Effector memory CD4-positive, alpha-beta T cell (primary cell): ENCODE measurements at places on chromosomes 2 and 18.

DNA sequence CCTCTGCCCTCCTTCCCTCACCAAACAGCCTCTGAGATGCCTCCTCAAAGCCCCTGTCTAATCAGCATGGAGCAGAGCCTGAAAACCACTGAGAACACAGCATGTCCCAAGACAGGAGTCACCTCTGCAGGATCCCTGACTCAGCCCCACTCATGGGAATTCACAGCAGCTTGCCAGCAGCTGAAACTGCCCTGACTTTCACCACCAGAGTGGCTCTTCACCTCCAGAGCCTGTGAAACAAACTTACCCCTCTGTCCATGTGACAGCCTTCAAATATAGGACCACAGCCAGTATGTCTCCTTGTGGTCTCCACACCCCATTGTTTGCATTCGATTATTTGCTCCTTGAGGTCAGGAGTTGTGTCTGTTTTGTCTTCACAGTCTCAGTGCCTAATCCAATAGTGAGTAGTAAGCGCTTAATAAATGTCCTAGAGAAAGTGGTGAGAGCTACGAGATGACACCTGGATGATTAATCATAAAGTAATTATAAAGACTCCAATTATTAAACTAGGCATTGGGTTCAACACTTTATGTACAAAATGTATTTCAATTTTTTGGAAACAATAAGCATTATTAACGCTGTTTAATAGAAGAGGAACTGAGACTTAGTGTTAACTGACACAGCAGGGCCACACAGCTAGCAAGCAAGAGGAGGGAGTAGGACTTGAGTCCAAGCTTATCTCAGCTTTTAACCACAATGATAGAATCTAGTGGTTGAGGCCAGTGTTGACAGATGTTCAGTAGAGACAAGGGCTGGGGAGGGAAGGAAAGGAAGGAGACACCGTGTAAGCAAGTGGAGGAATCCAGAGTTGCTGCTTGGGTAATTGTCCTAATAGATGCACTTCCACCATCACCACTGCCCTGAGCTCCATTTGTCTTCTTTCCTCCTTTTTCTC is 358.7 kb upstream of the TNP1 start:
- DNase-seq = no peak

DNA sequence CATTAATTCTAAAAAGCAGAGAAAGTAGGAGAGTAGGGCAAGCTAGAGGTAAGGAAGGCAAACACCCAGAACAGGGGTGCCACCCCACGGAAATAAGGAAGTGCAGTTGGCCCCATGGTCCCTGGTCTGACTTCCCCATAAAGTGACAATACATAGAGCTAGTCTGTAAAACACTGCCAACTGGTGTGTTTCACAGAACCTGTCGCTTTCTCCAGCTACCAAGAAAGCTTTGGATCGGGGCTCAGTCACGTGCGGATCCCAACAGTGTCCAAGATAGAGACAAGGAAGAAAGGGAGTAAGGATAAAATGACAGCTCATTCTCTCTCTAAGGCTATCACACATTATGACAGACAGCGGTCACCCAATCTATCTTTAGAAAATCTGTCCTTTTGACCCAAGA is 36.4 kb downstream of the TBC1D8 start:
- no peak for DNase-seq

- no peak for DNase-seq
These were observed at the start of gene B3GNT7 for GRCh38 chr2:231395188-231396057. Gene B3GNT7, plus strand, starts transcription at chr2:231395710. Its CDS starts 94 bp downstream, at chr2:231395804.

DNA sequence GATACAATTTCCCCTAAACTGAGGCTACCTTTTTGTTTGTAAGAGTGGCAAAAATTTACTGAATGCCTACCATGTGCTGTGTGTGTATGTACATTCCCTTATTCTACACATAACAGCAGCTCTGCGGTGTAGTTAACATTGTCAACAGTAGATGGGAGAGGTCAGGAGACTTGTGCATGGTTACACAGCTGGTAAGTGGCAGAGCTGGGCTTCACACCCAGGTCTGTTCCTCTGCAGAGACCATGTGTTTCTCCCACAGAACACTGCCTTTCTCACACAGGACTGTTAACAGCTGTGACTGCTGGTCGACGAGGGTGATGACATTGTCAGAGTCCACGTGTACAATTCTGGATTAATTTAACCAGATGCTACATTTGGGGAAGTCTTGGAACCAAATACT is 49.1 kb downstream of the EML6 start:
- no peak for DNase-seq

DNA sequence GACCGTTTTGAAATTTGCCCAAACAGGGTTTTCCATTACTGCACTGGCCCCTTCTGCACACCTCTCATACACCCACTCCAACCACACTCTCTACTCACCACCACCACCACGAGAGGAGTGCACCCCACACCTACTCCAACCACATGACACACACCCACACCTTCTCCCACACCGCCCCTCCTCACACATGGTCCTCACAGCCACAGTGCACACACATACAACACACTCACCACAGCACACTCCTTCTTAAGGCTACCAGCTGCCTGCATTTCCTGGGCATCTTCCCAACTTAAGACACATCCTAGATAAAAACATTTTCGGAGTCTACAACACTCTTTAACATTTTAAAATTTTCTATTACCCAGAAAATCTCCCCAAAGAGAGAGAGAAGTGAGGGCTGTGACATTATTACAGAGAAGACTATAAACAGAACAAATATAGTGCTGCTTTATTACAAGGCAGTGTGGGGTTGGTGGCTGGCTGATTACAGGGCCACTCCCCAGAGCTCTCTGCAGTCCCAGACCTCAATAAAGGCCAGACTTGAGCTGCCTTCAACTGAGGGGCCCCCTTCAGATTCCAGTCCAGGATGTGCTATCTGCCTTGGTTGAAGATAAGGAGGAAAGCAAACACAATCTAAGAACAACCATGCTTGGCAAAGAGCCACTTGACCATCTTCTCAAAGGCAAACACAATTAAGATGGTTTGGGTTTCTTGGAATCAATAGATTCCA is 36.1 kb downstream of the NHEJ1 start:
- DNase-seq = no peak

- DNase-seq = no peak
These were observed 405.8 kb upstream of the SLC39A10 start for GRCh38 chr2:195251214-195251613.

- DNase-seq = no peak
These were observed 39.9 kb downstream of the TANK start for GRCh38 chr2:161199912-161200701.

GRCh38 chr2:50751311-50752031 is 280.5 kb downstream of the NRXN1 start:
- DNase-seq = no peak

- no peak for DNase-seq
These were observed 106.5 kb downstream of the SMC6 start for GRCh38 chr2:17646838-17647701.

GRCh38 chr2:239580199-239580527 is 179.3 kb upstream of the HDAC4 start:
- no peak for DNase-seq

- DNase-seq = no peak
These were observed 1.3 kb downstream of the MAPRE2 start for GRCh38 chr18:35042389-35043071.

DNA sequence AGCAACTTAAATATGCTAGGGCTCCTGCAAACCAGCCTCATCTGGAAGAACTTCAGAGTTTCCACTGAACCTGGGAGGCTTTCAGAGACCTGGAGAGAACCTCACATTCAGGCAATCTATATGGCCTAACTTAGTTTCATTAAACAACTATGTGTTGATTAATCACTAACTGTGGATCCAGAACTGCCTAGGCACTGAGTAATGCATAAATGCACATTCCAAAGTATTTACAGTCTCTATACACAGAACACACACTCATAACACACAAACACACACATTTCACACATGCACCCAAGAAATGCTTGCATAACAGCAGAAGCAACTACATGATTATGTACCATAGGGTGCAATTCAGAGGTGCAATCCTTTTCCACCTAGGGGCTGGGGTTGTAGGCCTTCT is 552.8 kb downstream of the BCL11A start:
- DNase-seq = no peak

- DNase-seq = no peak
These were observed 218.2 kb downstream of the CYP26B1 start for GRCh38 chr2:71929482-71929772.

GRCh38 chr2:165818920-165819319 is 24.9 kb upstream of the GALNT3 start:
- DNase-seq = no peak

DNA sequence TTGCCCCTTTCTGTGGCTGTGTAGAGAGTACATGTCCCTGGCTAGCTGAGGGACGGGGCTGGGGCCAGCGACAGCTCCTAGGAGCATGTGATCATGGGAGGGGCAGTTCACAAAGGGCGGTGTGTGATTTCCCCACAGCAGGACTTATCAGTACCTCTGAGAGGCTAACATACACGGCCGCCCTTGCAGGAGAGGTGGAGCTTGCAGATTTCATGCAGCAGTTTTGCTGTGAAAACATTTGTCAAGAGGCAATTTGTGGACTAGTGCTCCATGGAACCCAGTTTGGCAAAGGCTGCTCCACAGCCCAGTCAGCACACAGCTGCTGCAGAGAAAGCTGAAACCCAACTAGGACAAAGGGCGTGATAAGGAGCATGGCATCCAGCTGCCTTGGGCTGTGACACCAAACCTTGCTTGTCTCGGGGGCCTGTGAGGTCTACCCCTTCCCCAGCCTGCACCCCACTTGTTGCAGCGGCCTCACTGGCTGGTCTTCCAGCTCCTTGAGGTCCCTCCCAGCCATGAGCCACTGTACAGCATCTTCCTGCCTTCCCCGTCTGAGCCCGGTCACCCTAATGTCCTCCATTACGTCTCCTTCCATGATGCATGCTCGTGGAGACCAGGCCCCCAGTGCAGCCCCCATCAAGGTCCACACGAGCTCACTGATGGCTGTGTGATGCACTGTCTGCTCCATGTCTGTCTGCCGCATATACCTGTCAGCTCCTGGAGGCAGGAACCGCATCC is 121.4 kb upstream of the HDAC4 start:
- DNase-seq = no peak

DNA sequence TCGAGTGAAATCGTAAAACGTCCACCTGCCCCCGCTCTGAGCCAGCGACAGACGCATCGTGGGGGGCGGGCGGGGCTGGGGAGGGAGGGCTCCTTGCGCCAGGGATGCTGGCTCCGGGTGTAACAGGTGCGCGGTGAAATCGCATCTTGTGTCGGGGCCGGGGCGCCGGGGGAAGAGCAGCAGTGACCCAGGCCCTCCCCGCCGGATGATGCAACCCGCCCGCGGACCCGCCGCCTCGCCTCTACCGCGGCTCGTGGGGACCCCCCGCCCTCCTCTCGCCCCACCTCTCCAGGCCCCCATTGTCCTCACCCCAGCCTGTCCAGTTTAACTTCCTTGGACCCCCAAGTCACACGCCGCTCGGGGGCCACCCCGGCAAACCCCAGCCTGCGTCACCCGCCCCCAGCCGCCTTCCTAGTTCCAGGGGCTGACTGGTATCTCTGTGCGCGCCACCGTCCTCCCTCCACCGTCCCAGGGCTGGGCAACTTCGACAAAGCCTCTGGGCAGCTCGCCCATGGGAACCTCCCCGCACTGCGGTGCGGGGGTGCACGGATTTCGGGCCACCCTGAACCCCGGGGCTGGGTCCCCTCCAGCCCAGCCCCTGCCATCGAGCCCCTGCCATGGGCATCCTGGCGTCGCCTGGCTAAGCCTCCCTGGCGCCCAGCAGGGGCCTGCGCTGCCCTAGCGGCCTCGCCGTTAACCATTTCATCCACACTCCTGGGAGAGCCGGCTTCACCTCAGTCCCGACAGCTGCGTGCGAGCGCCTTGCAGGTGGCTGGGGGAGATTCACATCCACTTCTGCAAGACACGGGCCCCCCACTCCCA is 799 bp upstream of the KIF1A start:
- DNase-seq = no peak

- DNase-seq = no peak
These were observed 596.9 kb downstream of the DCC start for GRCh38 chr18:52936931-52937330.

- no peak for DNase-seq
These were observed 63.5 kb downstream of the COL5A2 start for GRCh38 chr2:189116087-189116486.

- no peak for DNase-seq
These were observed 49.0 kb upstream of the PAIP2B start for GRCh38 chr2:71275939-71276310.

DNA sequence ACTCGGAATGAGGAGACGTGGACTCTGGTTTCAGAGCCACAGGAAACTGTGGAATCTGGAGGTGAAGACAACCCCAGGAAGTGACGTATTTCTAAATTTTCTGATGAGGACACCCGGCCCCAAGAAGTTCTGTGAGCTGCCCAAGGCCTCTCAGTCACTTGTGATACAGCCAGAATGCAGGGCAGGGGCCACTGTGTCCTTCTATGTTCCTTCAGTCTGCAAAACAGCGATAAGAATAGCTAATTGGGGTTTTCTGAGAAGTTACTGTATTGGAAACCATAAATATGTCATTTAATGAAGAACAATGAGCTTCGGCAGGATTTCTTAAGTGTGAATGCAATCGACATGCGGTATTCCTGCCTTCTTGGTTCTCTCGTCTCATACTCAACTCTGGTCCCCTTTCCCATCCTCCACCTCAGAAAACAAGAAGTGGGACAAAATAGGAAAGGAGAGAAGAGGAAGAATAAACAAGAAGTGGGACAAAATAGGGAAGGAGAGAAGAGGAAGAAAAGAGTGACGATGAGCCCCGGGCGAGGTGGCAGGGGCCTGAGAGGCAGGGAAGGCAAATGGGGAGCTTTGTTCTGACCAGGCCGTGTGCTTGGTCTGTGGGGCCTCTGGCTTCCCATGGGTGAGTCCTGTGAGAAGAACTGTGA is 282.0 kb upstream of the REV1 start:
- DNase-seq = no peak

DNA sequence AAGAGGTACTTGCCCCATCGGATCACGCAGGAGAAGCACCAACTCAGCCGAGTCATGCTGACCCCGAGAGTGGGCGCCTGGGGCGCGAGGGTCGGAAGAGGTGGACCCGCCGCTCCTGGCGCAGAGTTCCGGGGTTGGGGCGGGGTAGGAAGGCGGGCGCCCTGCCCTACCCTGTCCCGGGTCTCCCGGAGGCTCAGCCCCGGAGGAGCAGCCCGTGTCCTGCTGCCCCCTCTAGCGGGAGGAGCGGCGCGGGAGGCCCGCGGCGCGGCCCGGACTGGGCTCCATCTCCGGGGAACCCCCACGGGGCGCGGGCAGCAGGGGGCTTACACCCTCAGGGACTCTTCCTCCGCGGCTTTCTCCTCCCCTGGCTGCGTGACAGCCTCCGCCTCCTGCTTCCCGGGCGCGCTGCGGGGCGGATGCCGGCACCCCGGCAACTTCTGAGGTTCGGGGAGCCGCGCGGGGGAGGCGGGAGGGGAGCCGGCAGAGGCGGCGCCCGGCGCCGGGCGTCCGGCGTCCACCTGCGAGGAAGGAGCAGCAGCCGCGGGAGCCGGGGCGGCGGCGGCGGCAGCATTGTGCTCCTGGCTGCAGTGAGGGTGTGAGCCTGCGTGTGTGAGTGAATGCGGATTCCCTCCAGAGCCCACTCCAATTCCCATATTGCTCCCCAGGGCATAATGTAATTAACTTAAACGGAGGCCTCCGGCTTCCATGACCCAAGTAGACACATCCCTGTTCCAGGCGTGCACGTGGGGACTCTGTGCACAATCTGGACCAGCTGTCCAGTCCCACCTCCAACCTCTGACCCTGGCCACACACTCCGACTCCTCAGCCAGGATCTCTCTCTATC is 7.6 kb upstream of the TNS1 start:
- no peak for DNase-seq
